Stimulated activated memory B cell treated with anti-CD40 and anti-IgM and Interleukin-4, amounts not matched to agents 10 μg/mL and 1 μg/mL and 100 μg/mL, for 72 hours (primary cell): ENCODE measurements at places on chromosomes 5 and 9.

- H3K36me3 ChIP-seq, result no peaks in the 10 kb centered on the region
- no peaks in the 10 kb centered on the region for H3K27me3 ChIP-seq
- peak overlapping the region; percentile 92 for H3K27ac ChIP-seq
These were observed 935 bp upstream of the ZNF367 start for GRCh38 chr9:96418920-96419690.

- H3K36me3 ChIP-seq, result peaks cover 29% of the 10 kb centered on the region
- H3K4me3 ChIP-seq, result no peak overlapping the region
- no peak for ATAC-seq
- no peak overlapping the region for H3K27ac ChIP-seq
- no peaks in the 10 kb centered on the region for H3K27me3 ChIP-seq
These were observed 79.4 kb downstream of the PHF2 start for GRCh38 chr9:93655621-93656425.

DNA sequence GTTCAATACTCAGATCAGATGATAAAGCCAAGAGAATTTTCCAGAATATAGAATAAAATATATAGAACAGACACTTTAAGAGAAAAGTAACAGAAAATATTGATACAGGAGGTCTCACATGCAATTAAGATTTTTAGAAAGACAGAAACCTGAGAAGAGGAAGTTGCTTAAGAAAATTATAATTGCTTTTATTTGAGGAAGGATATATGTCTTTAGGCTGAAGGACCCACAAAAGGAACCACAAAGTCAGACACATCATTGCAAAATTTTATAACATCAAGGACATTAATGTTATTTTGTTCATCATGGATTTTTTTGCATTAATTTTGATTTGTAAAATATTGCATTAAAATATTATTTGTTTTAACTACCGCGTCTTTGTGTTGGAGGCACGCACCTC, 141.5 kb downstream of the FSTL4 start:
- ATAC-seq, result no peak
- no peaks in the 10 kb centered on the region for H3K36me3 ChIP-seq
- no peak overlapping the region for H3K27ac ChIP-seq
- no peaks in the 10 kb centered on the region for H3K4me1 ChIP-seq
- peaks cover 54% of the 10 kb centered on the region for H3K27me3 ChIP-seq

GRCh38 chr5:94362857-94363256, 255.5 kb downstream of the KIAA0825 start:
- H3K4me1 ChIP-seq, result no peaks in the 10 kb centered on the region
- H3K27me3 ChIP-seq, result no peaks in the 10 kb centered on the region
- ATAC-seq, result no peak
- H3K4me3 ChIP-seq, result no peak overlapping the region

DNA sequence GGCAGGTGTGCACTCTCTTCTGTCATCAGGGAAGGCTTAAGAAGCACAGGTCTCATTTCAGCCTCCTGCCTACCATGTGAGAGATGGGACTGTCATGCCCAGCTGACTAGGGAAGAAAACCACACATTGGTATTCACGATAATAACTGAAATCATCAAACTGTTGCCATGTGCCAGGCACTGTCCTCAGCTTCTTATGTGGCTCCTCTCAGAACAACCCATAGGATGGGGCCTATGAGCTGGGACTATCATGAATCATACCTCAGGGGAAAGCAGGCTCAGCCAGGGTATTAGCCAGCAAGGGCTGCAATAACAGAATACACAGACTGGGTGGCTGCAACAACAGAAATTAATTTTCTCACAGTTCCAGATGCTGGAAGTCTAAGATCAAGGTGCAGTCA, 3.3 kb downstream of the AFAP1L1 start:
- no peak overlapping the region for H3K27ac ChIP-seq
- H3K27me3 ChIP-seq, result peaks cover 65% of the 10 kb centered on the region
- ATAC-seq, result no peak
- H3K4me3 ChIP-seq, result no peak overlapping the region

- no peak overlapping the region for H3K27ac ChIP-seq
- H3K4me1 ChIP-seq, result no peaks in the 10 kb centered on the region
- no peaks in the 10 kb centered on the region for H3K36me3 ChIP-seq
These were observed 257.1 kb downstream of the FBXL7 start for GRCh38 chr5:15757103-15757502.

DNA sequence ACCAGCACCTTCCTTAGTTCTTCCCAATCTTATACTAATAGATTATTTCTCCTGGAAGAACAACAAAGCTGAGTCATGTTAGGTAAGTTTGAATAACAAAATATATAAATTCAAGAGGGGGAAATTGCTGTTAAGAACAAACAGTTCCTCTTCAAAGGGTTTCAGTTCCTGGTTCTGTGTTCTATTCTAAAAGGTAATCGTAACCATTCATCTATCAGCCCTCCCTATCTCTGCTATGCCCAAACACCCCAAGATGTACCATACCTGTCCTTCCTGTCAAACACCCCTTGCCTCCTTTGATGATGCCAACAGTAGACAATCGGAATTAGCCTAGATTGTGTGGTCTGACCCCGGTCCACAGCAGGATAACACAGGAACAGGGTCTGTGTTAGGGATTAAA, 4.2 kb upstream of the RNF180 start:
- peak; percentile 51 for ATAC-seq
- no peak overlapping the region for H3K27ac ChIP-seq
- no peaks in the 10 kb centered on the region for H3K36me3 ChIP-seq
- no peak overlapping the region for H3K4me3 ChIP-seq
- peaks cover 26% of the 10 kb centered on the region for H3K27me3 ChIP-seq

DNA sequence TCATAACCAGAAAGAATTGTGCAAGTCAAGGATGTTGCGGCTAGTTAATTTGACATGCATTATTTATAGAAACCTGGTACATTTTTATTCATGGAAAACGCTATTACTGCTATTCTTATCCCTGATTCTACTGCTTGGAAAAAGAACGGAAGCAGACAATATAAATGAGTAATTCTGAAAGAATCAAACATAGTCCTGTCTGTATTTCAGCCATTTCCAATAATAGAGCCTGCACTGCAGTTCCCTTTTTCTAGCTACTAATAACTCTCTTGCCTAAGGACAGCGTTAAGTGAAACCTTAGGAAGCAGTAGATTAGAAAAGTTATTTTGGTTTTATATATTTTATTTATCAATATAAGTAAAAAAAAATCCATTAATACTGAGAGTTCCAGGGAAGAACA, 414.9 kb downstream of the CYLC2 start:
- no peaks in the 10 kb centered on the region for H3K36me3 ChIP-seq
- no peaks in the 10 kb centered on the region for H3K27me3 ChIP-seq
- H3K4me1 ChIP-seq, result no peaks in the 10 kb centered on the region
- no peak overlapping the region for H3K4me3 ChIP-seq

DNA sequence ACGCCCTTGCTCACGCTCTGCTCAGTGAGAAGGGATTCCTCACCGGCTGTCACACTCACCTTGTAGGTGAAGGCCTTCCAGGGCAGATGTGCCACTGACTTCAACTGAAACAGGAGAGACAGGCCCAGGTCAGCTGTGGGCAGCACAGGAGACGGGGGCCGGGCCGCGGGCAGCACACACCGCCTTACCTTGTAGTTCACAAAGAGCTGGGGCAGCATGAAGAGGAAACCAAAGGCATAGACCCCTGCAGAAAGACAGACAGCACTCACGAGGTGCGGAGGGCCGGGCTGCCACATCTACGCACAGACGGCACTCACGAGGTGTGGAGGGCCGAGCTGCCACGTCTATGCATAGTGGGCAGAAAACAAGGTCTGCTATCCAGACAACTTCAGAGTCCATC, 23.3 kb downstream of the CLPTM1L start:
- ATAC-seq, result peak; percentile 14
- no peak overlapping the region for H3K27ac ChIP-seq
- no peak overlapping the region for H3K4me3 ChIP-seq
- H3K4me1 ChIP-seq, result peaks cover 12% of the 10 kb centered on the region
- peaks cover 66% of the 10 kb centered on the region for H3K36me3 ChIP-seq
